ENCODE measurements at places on chromosomes 5 and 9.

- DNase-seq: no peak
Observed at GRCh38 chr5:31362529-31362900, 169.0 kb downstream of the CDH6 start.

- no peak for DNase-seq
Observed at GRCh38 chr5:158007336-158007735, 148.4 kb upstream of the CLINT1 start.

DNA sequence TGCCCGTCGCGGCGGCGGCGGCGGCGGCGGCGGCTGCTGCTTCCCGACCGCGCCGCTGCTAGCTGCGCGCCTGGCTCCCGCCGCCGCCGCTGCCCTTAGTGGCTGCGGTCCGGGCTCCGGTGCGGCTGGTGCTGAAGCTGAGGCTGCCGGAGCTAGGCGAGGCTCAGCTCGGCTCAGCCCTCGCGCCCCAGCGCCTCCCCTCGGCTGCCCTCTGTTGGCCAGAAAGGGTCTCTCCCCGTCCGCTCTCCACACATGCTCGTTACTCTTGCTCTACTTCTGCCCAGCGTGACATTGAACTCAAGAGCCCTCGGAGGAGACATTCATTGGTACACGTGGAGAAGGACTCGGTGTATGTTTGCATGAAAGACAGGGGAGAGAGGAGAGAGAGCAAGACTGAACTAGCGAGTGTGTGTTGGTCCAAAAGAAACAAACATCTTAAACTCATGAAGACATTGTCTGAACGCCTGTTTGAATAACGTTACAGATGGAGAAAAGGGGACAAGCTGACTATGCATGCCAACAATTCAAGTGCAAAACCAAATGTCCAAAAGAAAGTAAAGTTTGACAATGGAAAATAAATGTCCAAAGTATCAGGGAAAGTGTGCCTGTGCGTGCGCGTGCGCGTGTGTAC lies at the start of gene HCN1:
TSS of gene HCN1 (minus strand) at position 175 of the 631 bp plus-strand sequence.
- peak; percentile 75 for DNase-seq

- no peak for DNase-seq
Observed at GRCh38 chr5:41095324-41096101, 24.4 kb upstream of the MROH2B start.

DNA sequence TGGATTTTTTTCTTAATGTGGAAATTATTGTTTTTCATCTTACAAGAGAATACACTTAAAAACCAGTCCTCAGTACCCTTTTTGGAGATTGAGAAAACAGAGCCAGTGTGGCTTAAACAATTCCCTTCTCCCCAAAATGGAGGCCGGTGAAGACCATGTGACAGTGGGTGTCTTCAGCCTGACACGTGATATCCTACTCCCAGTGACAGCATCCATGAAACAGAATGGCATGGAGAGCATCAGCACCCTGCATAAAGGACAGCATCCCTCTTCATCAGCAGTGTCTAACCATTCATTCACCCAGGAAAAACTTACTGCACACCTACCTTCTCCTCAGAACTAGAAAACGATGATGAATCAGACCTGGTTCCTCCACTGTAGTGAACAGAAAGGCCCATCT lies 103.4 kb upstream of the RAI14 start:
- no peak for DNase-seq
